Cardiac ventricle fibroblast (primary cell): ENCODE measurements at places on chromosomes 6 and 20. TPM values are rescaled to one million over a fixed set of nuclear protein-coding genes. Genes with fewer than 3 reads are reported as not detected.

LAMA4 gene
- total RNA-seq, result 638 and 750 TPM in 2 replicates

PTK7 gene
- 110 and 119 TPM in 2 replicates for total RNA-seq

FAM217A gene
- not detected in 2 replicates for total RNA-seq

TRIM15 gene
- total RNA-seq, result not detected in 2 replicates

MPIG6B gene
- 0.06 TPM in 1 of 2 replicates, not detected in the other for total RNA-seq

TMX4 gene
- 31.8 and 34.0 TPM in 2 replicates for total RNA-seq

RPP21 gene
- 52.2 and 53.2 TPM in 2 replicates for total RNA-seq

ADGB gene
- total RNA-seq, result not detected in 2 replicates

LGSN gene
- not detected in 2 replicates for total RNA-seq

MYLK2 gene
- total RNA-seq, result not detected in 2 replicates
